Activated naive CD8-positive, alpha-beta T cell treated with anti-CD3 and anti-CD28 coated beads, Interleukin-2, amount 10 ng/mL, durations not matched to agents 7 days and 5 days (primary cell): ENCODE measurements at places on chromosomes 5 and 9. TPM values are rescaled to one million over a fixed set of nuclear protein-coding genes. Genes with fewer than 3 reads are reported as not detected.

- no peak for DNase-seq
These were observed 25.7 kb downstream of the SREK1IP1 start for GRCh38 chr5:64742821-64743220.

The IGFBPL1 gene
- not detected for total RNA-seq

DNA sequence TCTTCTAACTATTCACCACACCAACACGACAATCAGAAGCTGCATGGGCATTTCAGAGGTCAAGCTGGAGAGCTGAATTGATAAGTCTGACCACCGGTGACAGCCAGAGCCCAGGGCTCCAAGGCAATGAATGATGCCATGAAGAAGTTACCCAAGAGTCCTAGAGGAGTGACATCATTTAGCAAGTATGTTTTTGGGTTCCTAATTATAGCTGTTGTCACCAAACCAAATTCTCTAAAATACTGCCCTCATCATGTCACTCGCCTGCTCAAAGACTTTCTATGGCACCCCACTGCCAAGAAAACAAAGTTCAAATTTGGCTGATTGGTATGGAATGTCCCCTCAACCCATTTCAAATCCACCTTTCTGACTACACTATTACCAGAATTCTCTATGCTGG, 235.1 kb downstream of the SPOCK1 start:
- no peak for DNase-seq

DNA sequence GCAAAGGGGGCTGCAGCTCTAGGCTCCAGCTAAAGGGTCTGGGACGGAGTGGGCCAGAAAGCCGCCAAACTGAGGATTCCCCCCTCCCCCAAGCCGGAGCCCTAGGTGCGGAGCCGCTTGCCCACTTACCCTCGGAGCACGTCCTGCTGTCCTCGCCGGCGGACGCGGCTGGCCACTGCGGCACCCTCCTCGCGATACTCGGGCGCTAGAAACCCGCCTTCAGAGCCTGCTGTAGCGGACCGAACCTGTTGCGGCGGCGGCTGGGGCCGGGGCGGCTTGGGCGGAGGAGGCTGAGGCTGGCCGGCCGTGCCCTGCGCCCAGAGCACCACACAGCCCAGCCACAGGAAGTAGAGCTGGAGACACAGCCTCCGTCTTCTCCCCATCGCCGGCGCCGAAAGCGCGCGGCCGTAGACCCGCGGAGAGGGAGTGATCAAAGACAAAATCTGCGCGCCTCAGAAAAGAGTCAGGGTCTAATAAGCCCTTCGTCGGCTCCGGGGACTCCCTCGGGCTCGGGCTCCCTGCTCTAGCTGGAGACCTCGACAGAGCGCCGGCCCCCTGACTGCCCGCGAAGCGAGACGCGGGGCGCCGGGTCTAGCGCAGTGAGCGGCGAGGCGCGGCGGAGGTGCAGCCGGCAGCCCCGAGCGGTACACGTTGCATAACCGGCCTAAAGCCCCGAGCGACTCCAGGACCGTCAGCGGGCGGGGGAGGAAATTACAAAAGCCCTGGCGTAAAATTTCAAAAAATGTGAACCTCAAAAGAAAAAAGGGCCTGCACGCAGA, 635 bp downstream of the FBN2 start:
- peak; percentile 34 for DNase-seq

- peak; percentile 86 for DNase-seq
These were observed at the start of gene GPR107 for GRCh38 chr9:130053504-130054324. GPR107 (plus strand) TSS chr9:130053906; CDS start chr9:130053933, 27 bp downstream.

DNA sequence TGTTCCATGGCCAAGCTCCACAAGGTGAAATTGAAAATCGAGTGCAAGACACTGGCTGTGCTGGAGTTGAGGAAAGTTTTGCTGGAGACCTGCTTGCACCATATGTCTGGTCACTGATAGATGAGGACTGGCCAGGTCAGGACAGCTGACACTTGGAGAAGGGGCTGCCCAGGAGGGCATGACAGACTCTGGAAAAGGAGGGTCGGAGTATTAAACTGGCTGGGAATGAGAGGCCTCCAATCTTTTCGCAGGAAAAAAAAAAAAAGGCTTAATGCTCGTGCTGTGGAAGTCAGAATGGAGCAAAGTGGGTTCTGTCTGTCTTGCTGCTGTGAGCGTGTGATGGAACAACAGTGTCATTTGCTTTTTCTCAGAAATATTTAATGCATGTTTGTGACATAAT, 5.5 kb downstream of the TENT4A start:
- DNase-seq, result no peak

The TLX3 gene
- not detected for total RNA-seq

DNA sequence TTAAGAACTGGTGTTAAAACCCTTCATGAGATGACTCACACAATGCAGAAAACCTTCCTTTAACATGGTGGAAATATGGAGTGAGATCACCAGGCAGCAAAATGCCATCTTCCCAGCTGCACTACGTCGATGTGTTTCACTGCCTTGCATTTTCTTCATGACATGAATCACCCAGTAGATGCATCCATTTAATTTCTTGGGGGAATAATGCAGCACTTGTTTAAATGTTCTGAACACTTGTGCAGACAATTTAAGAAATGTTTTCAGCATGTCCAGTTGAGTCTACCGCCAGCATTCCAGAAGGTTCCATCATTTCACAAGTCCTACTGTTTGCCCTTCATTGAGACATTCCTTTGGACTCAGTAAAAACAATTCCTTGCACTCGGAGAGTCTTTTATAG, 81.6 kb downstream of the ADAMTS16 start:
- DNase-seq, result no peak

DNA sequence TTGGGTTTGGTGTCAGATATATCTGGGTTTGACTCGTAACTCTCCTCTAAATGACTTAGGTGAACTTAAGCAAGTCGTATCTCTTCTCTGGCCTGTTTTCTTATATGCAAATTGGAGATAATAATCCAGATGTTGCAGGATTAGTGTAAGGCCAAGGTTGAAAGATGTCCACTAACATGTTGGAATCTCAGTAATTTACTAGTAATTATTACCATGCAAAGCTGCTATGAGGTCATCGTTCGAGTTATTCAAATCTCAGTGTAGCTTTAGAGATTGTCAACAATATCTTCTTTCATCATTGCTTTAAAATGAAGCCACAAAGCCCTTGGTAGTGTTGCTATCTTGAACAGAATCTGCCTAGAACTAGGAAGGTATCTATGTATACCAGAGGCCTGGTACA, 437.7 kb upstream of the KLF4 start:
- no peak for DNase-seq

The TMOD1 gene
- total RNA-seq, result 1.1 TPM

The EFNA5 gene
- not detected for total RNA-seq

The FOXI1 gene
- not detected for total RNA-seq

- no peak for DNase-seq
These were observed 50.5 kb downstream of the HSD17B3 start for GRCh38 chr9:96251451-96251850.

GRCh38 chr5:95256991-95257390, 27.9 kb downstream of the MCTP1 start:
- no peak for DNase-seq

The PCSK5 gene
- total RNA-seq, result 6.0 TPM

GRCh38 chr5:65722575-65723403, 784 bp downstream of the NLN start:
- no peak for DNase-seq
